ENCODE measurements at places on chromosomes 1 and 21.

- DNase-seq, result peak; percentile 64
These were observed at the start of gene KIF26B for GRCh38 chr1:245154429-245155271. KIF26B (plus strand) TSS chr1:245154985; CDS start chr1:245155425, 440 bp downstream.

DNA sequence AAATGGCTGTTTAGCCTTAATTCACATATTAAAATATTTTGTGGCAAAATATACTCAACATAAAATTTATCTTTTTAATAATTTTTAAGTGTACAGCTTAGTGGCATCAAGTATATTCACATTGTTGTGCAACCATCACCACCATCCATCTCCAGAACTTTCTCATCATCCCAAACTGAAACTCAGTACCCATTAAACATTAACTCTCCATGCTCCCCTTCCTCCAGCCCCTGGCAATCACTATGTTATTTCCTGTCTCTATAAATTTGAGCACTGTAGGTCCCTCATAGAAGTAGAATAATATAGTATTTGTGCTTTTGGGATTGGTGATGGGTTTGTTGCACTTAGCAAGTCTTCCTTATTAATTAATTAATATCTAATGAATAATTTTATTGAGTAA lies 29.4 kb downstream of the CCN1 start:
- no peak for DNase-seq

DNA sequence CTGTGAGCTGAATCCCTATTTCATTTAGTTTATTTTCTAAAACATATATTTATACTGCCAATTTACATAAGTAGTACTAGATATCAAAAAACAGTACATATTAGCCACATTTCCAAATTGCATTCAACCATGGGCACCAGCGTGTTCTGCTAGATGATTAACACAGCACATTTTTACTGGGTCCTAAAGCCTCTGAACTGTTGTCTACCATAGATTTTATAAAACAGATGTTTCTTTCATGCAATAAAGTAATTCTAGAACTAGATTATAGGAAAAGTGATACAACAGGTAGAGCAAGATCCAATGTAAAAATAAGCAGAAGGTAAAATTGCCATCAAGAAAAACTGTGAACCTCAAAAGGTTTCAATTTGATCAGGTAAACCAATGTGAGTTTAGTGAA lies 108.6 kb downstream of the FAF1 start:
- DNase-seq, result no peak

- DNase-seq, result no peak
These were observed 261.9 kb upstream of the DEPDC1 start for GRCh38 chr1:68758666-68759209.

DNA sequence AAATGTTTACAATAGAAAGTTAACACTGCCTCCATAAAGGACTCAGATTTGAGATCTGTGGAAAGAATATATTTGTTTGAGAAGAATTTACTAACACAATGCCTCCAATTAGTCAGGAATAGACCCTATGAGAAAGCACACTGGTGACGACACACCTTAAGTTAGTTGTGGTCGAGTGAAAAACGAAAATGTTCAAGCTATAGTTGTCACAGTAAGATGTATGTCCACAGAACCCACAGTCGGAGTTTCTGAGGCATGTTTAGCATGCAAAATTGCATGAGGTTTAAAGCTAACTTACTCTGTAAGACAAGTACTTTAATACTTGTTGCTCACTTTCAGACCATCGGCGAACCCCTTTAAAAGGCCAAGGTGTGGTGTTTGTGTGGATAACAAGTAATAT lies 69.9 kb upstream of the SIPA1L2 start:
- no peak for DNase-seq

DNA sequence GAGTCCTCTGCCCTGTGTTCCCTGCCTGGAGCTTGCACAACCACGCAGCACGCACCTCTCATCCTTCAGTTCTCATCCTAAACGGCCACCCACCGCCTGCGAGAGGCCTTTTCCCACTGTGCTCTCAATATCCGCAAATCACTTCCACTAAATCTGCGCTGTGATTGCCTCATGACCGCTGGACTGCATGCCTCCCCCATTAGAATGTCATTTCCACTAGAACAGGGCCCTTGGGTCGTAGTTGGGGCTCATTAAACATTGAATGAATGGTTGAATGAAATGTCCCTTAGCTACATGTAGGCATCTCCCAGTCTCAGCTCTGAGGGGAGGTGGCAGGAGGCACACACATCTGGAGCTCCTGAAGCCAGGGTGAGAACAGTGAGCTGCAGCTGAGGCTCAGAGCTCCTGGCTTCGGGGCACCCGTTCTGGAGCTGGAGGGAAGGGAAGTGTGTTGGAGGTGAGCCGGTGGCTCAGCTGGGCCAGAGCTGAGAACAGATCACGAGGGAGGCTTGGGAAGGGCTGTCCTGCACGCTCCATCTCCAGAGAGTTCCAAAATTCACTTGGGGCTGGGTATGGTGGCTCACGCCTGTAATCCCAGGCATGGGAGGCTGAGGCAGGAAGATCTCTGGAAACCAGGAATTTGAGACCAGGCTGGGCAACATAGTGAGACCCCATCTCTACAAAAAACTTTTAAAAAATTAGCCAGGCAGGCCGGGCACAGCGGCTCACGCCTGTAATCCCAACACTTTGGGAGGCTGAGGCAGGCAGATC lies 30.4 kb downstream of the TMEM201 start:
- DNase-seq, result no peak

GRCh38 chr1:238153939-238154338 lies 263.2 kb upstream of the ZP4 start:
- no peak for DNase-seq

DNA sequence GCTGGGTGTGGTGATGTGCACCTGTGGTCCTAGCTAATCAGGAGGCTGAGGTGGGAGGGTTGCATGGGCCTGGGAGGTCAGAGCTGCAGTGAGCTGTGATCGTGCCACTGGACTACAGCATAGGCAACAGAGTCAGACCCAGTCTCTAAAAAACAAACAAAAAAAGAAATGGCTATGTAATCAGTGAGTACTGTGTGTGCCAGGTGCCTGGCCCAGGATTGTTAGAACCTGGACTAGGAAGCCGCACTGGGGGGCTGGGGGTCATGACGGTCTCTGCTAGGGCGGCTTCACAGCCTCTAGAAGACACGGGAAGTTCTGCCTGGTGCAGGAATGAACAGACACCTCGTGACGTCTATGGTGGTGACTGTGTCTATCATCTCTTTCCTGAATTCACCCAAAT lies 8.5 kb downstream of the TMEM9 start:
- no peak for DNase-seq

GRCh38 chr1:155691992-155692528 lies 3.2 kb downstream of the DAP3 start:
- DNase-seq, result no peak

DNA sequence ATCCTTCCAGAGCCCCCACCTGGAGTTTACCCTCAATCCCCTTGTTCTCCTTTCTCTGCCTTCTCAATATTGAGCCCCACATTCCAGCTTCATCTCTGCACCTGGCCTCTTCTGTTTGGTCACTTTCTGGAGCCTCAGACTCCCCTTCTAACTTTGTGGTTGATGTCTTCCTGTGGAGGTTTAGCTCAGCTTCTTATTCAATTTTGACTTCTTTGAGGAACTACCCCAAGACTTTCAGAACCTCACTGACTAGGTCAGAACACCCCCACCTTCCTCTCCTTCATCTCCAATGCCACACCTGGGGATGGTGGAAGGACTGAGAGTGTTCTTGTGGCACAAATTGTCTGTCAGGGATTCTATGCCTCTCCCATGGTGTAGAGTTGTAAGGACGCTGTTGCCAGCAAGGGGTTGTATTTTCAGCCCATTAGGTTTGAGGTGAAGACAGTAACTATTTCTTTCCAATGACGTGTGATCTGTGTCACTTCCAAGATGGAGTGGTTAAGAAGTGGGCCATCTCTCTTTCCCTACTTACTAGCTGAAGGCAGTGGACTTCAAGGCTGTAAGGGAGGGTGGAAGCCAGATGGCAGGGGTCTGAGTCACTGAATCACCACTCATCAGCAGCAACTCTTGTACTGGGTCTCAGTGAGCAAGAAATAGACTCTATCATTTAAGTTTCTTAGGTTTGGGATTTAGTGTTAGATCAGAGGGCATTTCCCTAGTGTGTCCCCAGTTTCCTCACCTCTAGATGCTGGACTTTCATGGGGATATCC lies 80.6 kb downstream of the PAPPA2 start:
- no peak for DNase-seq

- DNase-seq, result no peak
These were observed 62.5 kb downstream of the UBIAD1 start for GRCh38 chr1:11335417-11336056.

- DNase-seq, result peak; percentile 9
These were observed 125.7 kb upstream of the TMPRSS15 start for GRCh38 chr21:18529254-18529653.

DNA sequence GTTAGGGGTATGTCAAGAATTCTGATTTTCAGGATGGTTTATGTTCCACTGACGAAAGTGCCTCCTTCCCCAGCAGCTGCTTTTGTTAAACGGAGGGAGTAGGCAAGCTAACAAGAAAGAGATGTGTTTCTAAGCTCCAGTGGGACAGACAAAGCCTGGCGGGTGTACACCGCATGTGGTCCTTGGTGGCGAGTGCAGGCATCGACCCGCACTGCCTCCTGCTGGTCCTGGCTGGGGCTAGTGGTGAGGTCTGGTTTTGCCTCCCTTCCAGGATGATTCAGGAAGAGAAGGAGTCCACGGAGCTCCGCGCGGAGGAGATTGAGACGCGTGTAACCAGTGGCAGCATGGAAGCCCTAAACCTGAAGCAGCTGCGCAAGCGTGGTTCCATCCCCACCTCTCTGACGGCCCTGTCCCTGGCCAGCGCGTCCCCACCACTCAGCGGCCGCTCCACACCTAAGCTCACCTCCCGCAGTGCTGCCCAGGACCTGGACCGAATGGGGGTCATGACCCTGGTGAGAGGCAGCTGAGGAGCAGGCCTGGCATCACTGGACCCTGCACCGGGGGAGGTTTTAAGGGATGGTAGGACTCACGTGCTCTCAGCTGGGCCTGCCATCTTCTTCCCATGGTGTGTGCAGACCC lies 29.0 kb downstream of the PPFIA4 start:
- no peak for DNase-seq

- DNase-seq, result peak; percentile 9
These were observed 56.5 kb downstream of the WLS start for GRCh38 chr1:68175621-68176398.

DNA sequence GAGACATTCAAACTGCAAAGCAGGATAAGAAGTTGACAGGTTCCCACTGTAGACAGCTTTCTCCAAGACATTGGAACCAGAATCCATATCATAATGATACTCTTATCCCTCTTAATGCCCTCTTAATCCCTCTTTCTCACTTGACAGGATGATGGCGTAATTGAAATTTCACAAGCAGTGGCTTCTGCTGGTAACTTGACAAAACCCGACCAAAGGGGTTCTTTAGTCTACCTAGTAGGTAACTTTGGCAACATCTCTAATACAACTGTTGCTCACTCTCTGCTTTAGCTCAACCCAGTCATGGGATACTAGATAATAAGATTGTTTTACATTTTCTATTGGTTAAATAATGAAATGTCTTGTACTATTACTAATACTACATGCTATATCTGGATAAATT lies 34.7 kb downstream of the S100A10 start:
- no peak for DNase-seq

DNA sequence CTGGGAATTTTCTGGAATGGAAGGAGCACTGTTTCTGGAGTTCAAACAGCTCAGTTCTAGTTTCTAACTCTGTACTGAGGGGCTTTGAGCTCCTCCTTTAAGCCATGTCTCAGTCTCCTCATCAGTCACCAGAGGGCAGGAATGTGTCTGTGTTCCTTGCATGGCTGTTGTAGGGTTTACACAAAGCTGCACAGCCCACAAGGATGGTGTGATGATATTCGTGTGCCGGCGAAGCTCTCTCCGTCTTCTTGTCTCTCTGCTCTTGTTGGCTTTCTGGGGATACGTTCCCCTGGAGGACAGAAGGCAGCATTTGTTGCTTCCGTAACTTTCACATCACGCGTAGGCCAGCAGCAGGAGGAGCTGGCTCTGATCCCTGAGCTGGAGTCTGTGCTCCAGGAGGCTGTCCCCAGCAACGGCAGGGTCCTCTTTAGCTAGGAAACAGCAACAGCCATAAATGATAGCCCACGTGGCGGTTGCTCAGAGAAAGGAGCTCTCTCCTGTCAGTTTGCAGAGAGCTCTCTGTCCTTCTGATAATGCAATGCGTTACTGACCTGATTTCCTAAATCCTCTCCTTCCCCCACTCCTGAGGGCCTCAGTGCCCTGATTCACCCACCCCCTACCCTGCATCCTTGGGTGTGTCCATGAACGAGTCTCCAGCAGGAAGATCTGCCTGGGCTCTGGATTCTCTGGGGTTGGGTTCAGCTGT lies 189.2 kb upstream of the VAMP3 start:
- peak; percentile 8 for DNase-seq

GRCh38 chr1:206004826-206005225 lies 1.6 kb upstream of the RAB7B start:
- no peak for DNase-seq

- no peak for DNase-seq
These were observed 20.9 kb upstream of the SPATC1L start for GRCh38 chr21:46205166-46205565.

DNA sequence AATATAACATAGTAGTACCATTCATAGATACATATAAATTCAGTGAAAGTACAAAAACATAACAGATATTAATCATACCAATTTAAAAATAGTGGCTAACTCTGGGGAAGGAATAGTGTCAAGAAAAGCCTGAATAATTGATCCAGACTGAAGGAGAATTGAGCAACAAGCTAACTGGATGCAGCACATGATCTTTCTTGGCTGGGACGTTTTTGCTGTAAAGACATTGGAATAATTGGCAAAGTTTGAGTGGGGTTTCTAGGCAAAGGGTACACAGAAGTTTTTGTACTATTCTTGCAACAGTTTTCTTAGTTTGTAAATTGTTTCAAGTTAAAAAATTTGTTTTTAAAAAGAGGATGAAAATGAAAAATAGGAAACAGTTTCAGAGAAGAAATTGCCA lies 2.6 kb upstream of the SH3GLB1 start:
- DNase-seq, result no peak

DNA sequence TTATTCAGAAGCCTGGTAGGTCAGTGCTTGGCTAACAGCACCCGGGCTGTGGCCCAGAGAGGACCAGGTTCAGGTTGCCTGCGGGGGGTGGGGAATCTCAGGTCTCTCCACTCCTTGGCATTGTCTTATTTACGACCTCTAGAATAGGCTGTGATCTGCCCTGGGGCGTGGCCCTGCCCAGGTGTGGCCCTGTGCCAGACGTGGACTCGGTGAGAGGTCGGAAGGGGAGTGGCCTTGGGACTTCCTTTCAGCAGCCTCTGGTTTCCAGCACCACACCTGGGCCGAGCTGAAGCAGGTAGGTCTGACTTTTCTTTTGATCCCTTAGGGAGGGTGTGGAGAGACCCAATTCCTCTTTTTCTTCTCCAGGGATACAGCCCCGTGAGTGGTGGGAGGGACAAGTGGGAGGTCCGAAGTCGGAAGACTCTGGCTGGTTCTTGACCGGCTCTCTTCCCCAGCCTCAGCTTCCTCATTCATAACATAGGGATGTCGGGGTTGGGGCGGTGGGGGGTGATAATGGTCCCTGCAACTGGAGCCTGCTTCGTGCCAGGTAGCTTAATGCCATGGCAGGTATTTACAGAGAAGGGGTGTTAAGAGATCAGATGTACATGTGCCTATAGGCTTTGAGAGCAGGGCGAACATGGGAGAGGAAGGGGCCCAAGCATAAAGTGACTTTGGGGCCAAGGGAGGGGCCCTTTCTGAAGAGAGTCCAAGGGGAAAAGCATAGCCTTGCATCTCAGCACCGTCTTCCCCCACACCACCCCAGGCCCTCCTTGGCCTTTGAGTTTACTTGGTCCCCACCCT lies 16.5 kb downstream of the ACOT11 start:
- DNase-seq, result no peak

Data from AG10803 (cell line).